ENCODE measurements at places on chromosomes 5 and 9.

- DNase-seq: no peak
Observed at GRCh38 chr5:68839019-68839552, 254.7 kb upstream of the SLC30A5 start.

DNA sequence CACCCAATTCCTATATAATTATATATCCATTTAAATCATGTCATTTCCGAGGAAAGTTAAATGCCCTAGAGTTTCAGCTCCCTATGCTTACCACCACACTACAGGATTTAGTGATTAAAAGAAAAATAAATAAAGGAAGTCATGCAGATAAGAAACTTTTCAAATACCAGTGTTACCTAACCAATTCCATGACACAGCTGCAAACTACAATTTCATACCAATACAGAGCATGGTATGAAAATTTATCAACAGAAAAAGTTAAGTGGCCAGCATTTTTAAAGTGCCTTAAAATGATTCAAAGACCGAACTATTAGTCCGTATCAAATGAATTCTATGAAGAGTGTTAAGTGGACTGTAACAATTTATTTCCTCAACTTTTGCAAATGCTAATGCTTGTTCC is 35.9 kb downstream of the CEP120 start:
- DNase-seq: no peak

DNA sequence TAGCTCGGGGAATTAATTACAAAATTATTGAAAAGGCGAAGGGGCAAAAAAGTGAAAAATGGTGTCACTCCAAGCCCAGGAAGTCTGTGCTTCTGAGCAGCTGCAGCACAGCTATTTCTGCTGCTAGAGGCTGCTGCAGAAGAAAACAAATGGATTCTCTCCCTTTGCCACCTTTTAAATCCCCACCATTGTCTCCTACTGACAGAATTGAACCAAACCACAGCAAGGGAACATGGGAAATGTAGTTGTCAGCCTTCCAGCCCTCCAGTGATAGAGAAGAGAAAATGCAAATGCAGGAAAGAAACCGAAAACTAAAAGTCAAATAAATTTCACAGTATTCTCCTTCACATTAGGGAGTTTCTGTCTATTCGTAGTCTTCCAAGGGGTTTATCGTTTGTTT is 33.4 kb upstream of the CDC42SE2 start:
- peak; percentile 16 for DNase-seq

GRCh38 chr9:124403246-124403645 is 12.0 kb downstream of the PSMB7 start:
- no peak for DNase-seq

DNA sequence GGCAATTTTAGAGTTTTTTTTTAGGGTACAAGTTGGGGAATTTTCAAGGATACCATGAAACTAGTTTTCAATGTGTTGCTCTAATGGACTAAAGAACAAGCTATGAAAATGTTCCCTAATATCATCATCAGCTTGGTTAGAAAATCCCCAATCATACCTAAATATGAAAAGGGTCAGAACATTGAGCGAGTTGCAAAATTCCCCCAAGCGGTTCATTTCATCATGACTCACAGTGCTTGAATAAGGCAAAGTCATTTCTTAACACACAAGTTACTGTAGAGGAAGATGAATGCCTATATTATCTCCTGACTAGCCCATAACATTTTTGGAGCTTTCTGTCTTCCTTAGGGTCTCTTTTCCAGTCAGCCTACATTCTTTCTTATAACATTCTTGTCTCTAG is 62.7 kb downstream of the ST8SIA4 start:
- DNase-seq: no peak

Measured in NCI-H526 treated with DMSO at 0.1 percent for 48 hours (cell line).